Muscle of leg (tissue), 16 donors: ENCODE measurements at places on chromosomes 11 and 22.

DNA sequence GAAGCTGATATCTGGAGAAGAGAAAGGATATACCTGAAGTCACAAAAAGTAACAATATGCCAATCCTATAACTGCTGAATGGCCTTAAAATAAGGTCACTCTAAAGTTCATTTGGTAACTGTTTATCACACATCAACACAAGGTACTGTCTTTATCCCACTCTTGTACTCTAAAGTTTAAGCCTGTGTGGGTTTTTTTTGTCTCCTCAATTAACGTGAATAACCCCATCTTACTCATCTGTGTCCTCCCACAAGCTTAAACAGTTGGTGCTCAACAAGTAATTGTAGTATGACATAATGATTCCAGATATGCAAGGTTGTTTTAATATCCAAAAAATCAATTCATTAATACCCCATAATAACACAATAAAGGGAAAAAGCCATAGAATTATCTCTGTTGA is 42.1 kb downstream of the PAK1 start:
- no peak for DNase-seq

DNA sequence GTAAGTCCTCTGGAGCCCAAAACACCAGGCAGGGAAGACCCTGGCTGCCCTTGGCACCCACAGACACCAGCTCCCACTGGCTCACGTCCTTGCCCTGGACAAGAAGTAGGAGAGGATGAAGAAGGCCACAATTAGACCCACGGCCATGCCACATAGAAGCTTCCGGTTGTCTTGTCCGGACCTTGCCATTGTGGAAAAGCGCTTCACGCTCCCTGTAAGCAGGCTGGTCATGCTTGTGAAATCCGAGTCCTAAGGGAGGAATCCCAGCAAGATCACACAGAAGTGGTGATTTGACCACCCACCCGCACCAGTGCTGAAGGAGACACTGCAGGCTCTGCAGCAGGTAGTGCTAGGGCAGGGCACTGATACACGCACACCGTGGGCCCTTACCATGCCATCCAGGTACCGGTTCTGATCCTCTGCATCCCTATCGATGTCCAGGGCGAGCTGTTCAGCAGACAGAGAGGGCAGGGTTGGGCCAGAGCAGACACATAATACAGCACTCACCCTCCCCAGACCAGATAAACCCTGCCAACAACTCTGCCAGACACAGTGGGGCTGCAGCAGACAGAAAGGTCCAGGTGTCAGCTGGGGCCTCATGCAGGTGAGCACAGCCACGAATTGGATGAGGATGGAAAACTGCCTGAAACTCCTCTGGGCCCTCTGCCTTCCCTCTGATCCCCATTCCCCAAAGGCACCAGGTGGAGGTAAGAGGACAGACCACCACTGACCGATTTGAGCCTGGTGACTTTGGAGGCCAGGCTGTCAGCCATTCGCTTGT is 1.8 kb downstream of the BET1L start:
- DNase-seq, result no peak

- peak; percentile 86 for DNase-seq
Observed at GRCh38 chr11:36455658-36456111, 54.4 kb downstream of the TRAF6 start.

- DNase-seq, result no peak
Observed at GRCh38 chr11:113613619-113614018, 92.5 kb downstream of the TMPRSS5 start.

GRCh38 chr11:32437495-32438345 is 2.4 kb upstream of the WT1 start:
- no peak for DNase-seq

DNA sequence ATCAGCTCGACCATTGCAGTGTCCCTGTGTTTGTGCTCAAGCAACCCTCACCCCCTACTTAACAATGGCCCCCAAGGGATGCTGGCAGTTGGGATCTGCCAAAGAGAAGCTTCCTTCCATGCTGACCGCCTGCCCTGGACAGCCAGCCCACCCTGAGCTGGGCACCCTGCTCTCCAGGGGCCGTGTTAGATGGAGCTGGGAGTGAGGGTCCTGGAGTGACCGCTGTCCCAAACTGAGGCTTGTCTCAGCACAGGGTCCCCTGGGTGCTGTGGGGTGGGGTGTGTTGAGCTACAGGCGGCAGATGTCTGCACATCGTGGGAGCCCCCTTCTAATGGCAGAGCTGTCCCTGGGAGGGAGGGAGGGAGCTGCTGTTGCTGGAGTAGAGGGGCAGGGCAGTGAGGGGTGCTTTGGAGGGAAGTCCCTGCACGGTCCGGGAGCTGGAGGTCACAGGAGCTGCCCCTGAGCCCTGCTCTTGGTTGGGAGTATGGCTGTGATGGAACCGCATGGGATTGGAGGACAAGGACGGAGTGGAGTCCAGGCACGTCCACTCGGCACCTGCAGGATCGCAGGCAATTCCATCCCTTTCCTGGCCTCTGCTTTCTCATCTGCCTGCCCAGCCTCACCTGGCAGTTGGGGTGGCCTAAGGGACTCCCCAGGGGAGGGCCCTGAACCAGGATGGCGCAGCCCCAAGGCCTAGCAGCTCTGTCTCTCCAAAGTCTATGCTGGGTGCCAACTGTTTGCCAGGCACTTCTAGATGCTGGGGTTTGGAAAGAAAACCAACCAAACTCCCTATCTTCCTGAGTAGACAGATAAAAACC is 126.3 kb downstream of the ARHGAP8 start:
- no peak for DNase-seq

GRCh38 chr11:72586321-72587090 is 87.7 kb downstream of the PDE2A start:
- DNase-seq, result no peak

GRCh38 chr22:20180245-20180630 is 29.4 kb upstream of the CCDC188 start:
- DNase-seq, result no peak

- DNase-seq, result no peak
Observed at GRCh38 chr11:23556163-23556750, 696.0 kb upstream of the CCDC179 start.

GRCh38 chr22:31045900-31046538 is 35.1 kb upstream of the SMTN start:
- no peak for DNase-seq

DNA sequence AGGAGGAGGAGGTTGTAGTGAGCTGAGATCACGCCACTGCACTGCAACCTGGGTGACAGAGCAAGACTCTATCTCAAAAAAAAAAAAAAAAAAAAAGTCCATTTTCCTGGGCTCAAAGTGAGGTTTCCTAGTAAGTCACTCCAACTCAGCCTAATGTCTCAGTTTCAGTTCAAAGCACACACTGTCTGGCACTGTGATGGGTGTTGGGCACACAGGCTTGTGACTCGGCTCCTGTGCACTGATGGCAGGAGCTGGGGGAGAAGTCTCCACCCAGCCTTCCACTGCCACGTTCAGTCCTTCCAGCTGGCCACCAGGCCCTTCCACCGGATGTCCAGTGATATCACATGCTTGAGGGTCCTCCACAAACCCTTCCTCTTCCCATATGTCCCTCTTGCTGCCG is 186.0 kb downstream of the CEP164 start:
- DNase-seq, result no peak

GRCh38 chr11:61162092-61162941 is 1.1 kb upstream of the VPS37C start:
- peak; percentile 54 for DNase-seq

- no peak for DNase-seq
Observed at GRCh38 chr11:60116996-60117790, 28.7 kb downstream of the MS4A2 start.

DNA sequence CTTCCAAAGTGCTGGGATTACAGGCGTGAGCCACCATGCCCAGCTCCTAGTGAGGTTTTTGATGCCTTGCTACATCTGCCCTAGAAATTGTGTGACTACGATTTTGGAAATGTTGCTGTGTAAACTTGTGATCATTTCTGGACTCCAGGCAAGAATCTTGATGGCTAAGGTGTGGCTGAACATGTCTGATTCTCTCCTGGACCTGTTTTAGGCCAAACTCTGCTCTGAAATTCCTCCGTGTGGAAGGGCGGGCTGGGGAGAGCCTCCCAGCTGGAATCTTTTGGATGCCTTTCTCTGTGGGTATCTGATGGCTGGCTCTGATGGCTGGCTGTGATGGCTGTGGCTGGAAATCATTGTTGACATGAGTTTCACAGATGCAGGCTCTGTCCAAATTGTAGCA is 8.2 kb downstream of the PNPLA3 start:
- DNase-seq, result no peak

GRCh38 chr11:126347751-126348668 is 7.5 kb upstream of the ST3GAL4 start:
- DNase-seq, result peak; percentile 12

- no peak for DNase-seq
Observed at GRCh38 chr11:102138223-102138622, 28.0 kb downstream of the YAP1 start.

- DNase-seq, result no peak
Observed at GRCh38 chr11:91805293-91805692, 419.3 kb upstream of the FAT3 start.

GRCh38 chr11:66293777-66294625 is 2.3 kb downstream of the TMEM151A start:
- no peak for DNase-seq

DNA sequence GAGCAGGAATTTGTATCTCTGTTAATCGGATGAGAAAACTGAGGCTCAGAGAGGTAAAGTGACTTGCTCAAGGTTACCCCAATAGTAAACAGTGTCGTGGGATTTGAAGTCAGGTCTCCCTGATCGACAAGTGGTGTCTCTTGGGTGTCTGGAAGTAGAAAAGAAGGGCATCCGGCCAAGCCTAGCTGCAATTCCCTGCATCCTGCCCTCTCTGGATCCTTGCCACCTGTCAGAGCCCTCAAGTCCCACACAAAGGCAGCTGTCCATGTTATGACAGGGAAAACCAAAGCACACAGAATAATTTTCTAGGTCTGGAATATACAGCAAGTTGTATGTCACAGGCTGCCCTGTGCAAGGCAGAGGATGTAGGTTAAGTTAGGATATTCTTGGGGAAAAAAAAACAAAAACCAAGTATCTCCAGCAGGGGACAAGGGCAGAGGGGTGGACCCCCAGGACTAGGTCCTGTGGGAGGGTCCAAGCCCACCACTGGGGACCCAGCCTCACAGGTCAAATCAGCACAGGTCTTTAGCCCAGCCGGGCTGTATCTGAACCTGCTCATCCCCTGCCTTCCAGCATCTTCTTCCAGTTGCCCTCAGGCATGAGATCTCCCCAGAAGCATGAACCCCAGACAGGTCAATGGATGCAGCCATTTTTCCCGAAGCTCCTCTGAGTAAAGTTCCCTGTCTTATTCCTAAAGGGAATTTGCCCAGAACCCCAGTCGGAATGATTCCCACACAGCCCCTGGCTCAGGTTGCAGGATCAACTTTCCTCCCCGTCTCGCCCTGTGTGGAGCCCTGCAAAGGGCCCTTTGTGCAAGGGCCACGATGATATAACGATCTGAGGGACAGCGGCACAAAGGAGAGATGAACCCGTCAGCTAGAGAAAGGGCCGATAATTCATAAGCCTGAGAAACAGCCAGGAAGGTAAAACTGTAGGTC is 15.0 kb downstream of the USH1C start:
- DNase-seq, result peak; percentile 73

GRCh38 chr11:96169250-96169649 is 173.7 kb downstream of the MAML2 start:
- no peak for DNase-seq

- peak; percentile 55 for DNase-seq
Observed at GRCh38 chr22:37627545-37627944, 11.9 kb upstream of the SH3BP1 start.

DNA sequence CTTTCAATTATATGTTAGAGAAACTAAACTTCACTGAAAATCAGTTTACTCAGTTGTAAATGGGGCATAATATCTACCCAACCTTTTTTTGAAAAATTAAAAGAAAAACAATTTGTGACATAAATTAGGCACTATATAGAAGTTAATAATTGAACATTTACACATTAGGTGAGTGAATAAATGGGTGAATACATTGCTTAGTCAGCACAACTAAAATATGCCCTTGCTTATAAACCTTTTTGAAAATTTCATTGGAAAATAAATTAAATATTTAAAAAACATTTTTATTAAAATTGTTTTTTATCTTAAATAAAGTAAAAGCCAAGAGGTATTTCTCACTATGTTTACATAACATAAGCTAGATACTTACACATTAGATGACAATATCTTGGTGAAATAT is 994.5 kb upstream of the TENM4 start:
- DNase-seq, result no peak

DNA sequence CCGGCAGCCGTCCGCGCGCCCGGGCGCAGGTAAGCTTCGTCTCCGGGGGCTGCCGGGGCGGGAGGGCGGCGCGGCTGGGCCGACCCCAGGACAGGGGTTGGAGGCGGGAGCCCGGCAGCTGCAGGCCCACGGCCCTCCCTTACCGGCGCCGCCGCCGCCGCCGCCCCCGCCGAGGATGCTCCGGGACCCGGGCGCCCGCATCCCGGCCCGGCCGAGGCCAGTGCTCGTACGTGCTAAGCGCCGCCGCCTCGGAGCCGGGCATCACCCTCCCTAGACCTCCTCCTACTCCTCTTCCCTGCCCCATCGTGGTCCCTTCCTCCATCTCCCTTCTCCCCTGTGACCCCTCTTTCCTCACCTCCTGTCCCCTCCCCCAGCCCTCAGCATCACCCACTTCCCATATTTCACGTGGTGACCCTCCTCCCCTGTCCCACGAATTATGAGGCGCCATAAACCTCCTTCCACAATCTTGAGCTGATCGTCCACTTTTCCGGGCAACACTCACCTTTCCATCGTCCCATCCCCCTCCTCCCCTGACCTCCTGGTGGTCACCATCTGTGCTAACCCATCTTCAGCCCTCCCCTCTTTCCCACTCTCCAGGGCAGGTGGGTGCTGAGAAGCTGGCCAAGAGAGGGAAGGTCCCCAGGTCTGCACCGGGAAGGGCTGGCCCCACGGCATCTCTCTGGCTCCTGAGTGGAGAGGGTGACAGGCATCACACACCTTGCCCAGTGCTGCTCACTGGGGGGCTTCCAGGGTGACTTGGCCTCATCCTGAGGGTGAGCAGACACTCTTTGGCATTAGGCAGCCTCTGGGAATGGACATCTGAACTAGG is 612 bp downstream of the ASPHD2 start:
- DNase-seq, result no peak

DNA sequence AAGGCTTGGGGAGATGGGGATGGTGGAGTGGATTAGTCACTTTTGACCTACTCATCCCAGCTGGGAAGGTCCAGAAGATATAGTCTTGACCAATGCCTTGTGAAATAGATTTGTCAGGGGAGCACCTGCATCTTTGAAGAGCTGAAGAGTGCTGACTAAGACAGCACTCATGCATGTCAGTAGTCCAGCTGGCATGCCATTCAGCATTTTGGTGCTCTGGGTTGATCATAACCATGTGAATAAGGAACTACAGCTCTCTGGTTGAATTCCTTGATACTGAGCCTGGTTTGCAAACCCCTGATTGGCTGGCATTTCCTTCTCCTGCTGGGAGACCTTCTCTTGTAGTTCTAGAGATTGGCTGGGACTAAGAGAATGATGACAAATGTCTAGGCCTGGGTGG is 106.8 kb upstream of the ALX4 start:
- DNase-seq, result no peak
